GM12891 (cell line): ENCODE measurements at places on chromosomes 4 and X.

GRCh38 chrX:81377329-81377728 is 175.4 kb downstream of the SH3BGRL start:
- DNase-seq = no peak

DNA sequence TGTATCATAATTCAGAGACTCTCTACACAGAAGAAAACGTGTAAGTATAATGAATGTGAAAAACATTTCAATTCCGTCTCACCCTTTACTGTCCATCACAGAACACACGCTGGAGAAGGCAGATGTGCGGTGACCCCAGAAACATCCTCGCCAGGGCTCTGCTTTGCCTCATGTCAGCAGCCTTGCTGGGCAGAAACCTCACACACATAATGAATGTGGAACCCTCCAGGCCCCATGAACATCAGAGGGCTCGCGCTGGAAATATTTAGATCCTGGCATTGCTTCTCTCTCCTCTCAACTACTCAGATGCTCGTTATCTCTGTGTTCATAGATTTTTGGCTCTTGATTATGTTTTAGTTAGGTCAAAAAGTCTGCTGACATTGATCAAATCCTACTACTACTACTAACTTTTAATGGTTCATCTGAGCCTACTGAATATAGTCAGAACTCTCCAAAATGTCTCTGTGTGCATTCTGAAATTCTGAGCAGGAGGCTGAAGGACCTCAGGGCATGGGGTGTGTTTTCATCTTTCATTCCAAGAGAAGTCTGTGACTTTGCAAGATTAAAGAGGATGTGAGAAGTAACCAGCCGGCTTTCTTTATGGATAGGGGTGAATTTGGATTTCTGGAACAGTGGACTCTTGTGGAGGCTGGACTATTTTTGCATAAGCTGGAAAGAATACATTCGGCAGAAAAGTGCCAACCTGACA is 27.0 kb downstream of the SMIM43 start:
- no peak for DNase-seq

DNA sequence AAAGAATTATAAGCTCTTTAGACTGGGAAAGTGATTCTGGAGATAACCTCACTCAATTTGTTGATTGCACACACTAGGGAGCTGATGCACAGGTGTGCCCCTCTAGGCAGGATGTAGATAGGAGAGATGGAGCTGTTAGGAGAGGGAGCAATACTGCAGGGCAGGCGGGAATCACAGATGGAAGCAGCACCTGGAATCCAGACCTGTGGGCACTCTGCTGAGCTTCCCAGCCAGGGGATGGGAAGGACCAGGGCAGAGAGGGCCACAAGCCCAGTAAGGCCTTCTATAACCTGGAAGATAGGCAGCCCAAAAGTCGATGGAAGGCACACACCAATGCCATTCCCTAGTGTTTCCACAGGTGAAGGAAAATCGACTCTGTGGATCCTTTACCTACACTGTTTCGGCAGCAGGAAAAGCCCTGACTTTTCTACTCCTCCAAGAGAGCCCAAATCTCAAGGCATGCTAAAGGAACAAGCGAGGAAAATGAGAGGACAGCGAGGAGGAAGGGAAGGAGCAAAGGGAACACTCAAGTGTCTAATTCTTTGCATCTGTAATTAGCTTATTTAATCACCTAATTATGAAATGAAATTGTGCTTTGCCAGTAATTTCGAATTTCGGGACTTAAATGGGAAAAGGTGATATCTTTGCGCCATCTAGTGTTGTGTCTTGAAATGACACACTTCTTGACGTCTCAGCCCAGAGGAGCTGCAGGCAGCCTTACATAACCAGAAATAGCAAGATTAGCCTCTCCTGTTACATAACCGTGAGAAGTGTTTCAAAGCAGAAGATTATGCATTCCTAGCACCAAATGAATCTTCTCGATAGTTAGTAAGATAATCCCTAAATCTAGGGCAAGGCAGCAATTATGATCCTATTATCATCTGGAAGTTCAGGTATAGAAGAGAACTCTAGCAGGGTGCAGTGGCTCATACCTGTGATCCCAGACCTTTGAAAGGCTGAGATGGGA is 31.0 kb upstream of the TLR3 start:
- peak; percentile 36 for DNase-seq

- no peak for DNase-seq
These were observed 27.3 kb downstream of the BBS12 start for GRCh38 chr4:122759639-122760310.

- no peak for DNase-seq
These were observed 54.5 kb upstream of the ABCB7 start for GRCh38 chrX:75210602-75211001.

DNA sequence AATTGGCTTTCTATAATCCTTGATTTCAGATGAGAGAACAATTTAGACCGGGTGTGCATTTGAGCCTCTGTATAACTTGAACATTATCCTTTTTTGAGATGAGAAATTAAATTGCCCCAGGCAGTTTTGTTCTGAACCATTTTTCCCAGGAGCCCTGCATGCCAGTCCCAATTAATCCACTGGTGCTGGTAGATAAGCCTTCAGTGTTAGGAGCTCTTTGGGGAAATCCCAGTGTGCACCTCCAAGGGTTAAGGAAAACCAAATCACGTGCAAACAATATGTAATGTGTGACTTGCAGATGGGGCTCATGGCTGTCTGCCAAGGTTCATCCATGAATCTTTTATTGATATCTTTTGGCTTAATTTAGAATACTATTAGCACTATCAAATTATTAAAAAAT is 43.2 kb downstream of the KIT start:
- DNase-seq = no peak

- DNase-seq = no peak
These were observed 474.7 kb downstream of the TRIML1 start for GRCh38 chr4:188613976-188614375.

DNA sequence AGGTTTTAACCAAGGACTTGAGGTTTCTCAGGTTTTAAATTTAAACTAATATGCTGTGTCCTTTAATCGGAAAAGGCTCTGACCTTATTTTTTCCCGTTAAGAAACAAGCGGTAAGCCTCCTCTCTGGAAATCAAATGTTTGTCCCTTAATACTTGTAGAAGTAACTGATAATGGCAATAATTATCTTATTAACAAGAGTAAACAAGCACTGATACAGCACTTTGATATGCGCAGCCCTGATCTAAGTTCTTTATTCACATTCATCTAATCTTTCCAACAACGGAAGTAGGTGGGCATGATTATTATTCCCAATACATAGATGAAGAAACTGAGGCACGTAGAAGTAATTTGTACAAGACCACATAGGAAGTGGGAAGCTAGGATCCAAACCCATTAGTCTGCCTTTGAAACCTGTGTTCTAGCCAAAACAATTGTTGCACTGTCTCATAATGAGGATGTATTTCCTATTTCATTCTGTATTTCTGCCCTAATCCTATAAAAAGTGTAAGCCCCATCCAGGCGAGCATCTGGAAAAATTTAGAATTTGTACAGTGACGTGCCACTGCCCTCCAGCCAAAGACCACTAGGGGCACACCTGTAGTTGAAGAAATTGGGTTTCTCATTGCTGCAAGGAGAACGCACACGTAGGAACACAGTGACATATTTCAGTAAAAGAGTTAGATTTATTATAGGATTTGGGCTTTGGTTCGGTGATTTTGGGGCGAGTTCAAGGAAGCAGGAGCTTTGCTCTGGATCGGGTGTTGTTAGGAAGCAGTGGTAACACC is 606 bp downstream of the CXorf58 start:
- no peak for DNase-seq

DNA sequence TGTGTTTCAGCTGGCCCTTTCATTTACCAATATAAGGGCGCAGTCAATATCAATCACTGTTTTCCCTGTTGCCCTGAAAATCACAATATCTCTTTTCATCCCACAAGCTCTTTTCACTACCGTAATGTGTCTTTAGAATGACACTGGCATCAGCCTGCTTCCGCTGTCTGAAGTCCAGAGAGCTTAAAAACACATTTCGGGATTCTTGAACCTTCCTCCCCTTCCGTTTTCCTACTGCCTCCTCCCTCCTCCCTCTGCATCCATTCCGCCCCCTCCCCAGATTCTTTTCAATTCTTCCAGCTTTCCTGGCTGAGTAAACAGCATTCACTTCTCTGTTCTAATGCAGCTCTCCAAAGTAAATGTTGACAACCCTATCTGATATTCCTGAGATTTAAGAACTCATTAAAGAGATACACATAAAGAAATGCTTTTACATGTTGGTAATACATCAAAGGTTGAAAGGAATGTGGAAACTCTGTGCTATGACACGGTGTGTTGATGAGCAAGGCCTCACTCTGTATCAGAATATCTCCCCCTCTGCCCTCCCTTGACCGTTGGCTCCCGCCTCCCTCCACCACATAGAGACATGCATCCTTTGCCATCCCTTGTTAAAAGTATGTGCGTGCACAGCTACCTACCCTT is 83.5 kb upstream of the SPRY1 start:
- DNase-seq = no peak

DNA sequence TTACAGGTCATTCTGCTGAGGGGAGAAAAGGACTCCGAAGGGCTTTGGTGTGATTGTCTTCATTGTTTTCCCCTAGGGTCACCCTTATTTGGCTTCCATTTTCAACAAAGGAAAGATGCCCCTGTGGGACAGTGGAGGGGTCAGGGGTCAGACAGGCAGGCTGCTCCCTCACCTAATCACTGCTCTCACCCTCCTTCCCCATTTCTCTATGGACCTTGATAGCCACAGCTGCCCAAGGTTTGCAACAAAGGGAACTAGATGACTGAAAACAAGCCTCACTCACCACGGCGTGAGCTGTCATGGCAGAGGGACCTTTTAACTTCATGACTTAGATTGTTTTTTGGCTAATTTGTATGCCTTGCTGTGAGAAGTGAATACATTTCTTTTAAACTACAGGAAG is 40.7 kb downstream of the C4orf51 start:
- no peak for DNase-seq

- DNase-seq = no peak
These were observed 53.9 kb upstream of the TENM3 start for GRCh38 chr4:182189103-182189878.

DNA sequence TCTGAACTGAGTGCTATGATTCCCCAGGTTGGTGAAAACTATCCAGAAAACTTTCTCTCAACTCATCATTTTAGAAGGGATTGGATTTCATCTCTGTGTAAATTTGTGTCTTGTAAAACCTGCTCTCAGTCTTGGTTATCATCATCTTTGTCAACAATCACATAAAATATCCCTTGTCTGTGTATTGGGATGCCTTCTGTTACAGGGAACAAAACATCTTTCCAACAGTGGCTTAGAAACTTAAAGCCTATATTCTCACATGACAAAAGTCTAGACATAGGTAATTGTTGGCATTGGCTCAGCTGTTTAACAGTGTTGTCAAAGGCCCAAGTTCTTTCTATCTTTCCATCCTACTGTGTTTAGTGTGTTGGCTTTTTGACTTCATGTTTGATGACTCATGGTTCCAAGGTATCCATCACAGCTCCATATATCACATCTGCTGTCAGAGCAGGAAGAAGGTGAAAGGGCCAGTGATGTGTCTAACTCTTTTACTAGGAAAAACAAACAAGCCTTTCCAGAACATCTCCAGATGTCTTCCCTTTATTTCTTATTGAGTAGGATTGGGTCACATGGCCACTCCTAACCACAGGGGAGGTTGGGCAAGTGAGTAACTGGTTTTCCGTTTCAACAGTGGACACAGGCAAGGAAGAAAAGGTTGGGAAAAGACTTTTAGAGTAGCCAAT is 65.0 kb downstream of the PHEX start:
- no peak for DNase-seq

DNA sequence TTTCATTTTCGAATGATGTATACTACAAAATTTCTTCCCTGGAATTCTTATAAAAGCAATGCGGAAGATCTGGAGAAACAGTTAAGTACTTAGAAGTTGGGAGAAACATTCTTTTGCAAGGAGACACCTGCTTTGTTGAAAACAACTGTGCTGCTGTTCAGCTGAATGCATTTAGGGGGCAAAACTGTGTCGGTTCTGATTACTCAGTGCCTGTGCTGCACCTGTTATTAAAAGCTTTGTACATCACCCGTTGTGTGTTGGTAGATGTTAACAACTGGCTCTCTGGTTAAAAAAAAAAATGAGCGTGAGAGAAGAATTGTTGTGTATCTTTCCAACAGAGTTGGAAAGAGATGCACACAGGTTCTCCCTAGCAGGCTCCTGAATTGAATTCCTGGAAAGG is 184.1 kb upstream of the HHIP start:
- DNase-seq = no peak

GRCh38 chrX:133380711-133381619 is 34.3 kb downstream of the GPC4 start:
- DNase-seq = no peak

GRCh38 chr4:185093603-185094002 is 49.5 kb upstream of the SLC25A4 start:
- DNase-seq = no peak

GRCh38 chrX:25005382-25006185 is 10.2 kb downstream of the ARX start:
- no peak for DNase-seq

DNA sequence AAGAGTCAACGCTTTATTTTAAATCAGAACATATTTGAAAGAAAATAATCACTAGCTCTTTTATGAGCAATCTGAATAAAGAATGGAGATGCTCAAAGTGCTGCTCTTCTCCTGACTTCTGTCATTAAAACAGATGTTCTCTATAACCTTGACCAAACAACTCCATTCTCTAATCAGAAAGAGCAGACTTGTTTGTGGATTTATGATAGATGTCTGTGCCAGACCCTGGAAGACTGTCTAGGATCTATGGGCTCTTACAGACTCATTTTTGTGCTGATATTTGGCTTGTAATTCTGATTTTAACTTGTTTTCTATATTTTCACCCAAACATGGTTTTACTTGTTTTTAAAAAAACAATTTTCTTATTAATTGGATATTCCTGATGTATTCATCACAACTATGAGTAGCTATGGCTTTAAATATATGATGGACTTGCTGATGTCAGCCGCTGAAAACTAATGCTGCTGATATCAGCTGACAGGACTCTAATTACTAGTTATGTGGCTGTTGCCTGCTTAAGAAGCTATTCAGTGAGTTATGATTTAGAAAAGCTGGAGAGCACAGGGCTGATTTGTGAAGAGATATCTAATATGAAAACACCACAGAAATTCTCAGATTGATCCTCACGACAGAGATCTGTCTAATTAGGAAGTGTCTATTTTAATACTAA is 31.6 kb upstream of the MAML3 start:
- DNase-seq = no peak

DNA sequence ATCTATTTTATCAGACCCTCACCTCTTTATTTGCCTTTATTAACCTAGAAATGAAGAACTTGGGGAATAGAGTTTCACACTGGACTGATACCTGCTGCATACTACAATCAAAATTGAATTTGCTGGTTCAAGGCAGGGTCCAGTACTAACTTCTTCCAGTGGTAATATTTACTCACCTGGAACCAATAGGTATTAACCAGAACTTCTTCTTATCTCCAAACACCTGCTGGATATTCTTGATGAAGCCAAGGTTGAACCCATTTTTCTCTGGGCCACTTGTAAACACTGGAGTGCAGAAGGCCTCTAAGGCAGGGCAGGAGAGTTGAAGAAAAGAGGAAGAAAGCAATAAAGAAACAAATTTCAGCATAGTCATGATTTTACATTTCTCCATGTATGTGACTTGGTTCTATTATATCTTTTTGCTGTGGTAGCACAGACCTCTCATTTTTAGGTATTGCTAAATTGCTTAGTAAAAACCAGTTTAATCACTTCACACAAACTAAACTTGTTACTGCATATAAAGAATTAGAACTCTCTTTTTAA is 101.1 kb downstream of the ZDHHC15 start:
- no peak for DNase-seq

GRCh38 chr4:123340381-123340701 is 56.3 kb upstream of the SPRY1 start:
- DNase-seq = no peak

- no peak for DNase-seq
These were observed 50.9 kb downstream of the UCHL1 start for GRCh38 chr4:41307638-41308037.

- DNase-seq = no peak
These were observed 154.3 kb downstream of the COMMD8 start for GRCh38 chr4:47309165-47309564.
